ENCODE measurements at places on chromosomes 6 and 20. TPM values are rescaled to one million over a fixed set of nuclear protein-coding genes. Genes with fewer than 3 reads are reported as not detected.

DNA sequence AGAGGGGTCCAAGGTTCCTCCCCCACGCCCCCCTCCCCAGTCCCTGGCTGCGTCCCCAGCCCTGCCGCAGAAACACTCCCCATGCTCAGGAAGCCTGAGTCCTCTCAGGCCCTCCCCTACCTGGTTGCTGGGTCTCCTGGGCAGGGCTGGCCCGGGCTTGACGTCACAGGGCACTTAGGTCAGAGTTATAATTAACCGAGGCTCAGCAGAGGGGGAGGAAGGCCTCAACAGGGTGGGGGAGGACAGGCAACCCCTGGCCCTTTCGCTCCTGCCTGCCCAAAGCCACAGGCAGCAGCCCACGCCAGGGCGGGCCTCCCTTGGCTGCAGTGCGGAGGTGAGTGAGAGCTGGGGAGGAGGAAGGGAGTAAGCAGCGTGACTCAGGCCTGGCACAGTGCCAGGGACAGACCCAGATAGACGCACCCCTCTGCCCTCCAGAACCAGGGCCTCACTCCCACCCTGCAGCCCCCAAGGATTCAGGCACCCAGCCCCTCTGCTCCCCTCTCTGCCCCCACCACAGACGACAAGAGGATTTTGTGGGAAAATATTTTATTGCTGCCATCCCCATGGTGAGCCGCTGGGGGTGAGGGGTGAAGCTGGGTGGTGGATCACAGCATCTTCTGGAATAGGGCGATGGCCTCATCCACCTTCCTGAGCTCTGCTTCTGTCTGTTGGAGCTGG lies at the start of gene VWA7:
Gene VWA7 (minus strand): TSS at position 340 of the 678 bp plus-strand sequence. CDS start 549 bp downstream, outside the sequence.
- peak within 1 kb of the TSS; percentile 88 for H3K27ac ChIP-seq
- H3K4me1 ChIP-seq, result peaks cover 17% of the 10 kb centered on the region
- H3K4me3 ChIP-seq, result peak within 1 kb of the TSS; percentile 55
- no peaks in the 10 kb centered on the region for H3K27me3 ChIP-seq

GRCh38 chr20:37968841-37969401 lies 64.3 kb downstream of the TTI1 start:
- DNase-seq, result no peak
- no peak overlapping the region for H3K27ac ChIP-seq
- no peaks in the 10 kb centered on the region for H3K27me3 ChIP-seq
- no peak overlapping the region for H3K4me3 ChIP-seq

- no peak overlapping the region for H3K27ac ChIP-seq
- H3K36me3 ChIP-seq, result no peaks in the 10 kb centered on the region
- no peaks in the 10 kb centered on the region for H3K4me1 ChIP-seq
- no peak overlapping the region for H3K4me3 ChIP-seq
- no peak for DNase-seq
- H3K27me3 ChIP-seq, result no peaks in the 10 kb centered on the region
Measured at GRCh38 chr6:94639564-94639963, 937.8 kb upstream of the MANEA start.

GRCh38 chr6:166245148-166245547 lies 63.0 kb downstream of the PRR18 start:
- no peak overlapping the region for H3K27ac ChIP-seq
- DNase-seq, result no peak
- H3K4me3 ChIP-seq, result no peak overlapping the region
- H3K4me1 ChIP-seq, result no peaks in the 10 kb centered on the region

DNA sequence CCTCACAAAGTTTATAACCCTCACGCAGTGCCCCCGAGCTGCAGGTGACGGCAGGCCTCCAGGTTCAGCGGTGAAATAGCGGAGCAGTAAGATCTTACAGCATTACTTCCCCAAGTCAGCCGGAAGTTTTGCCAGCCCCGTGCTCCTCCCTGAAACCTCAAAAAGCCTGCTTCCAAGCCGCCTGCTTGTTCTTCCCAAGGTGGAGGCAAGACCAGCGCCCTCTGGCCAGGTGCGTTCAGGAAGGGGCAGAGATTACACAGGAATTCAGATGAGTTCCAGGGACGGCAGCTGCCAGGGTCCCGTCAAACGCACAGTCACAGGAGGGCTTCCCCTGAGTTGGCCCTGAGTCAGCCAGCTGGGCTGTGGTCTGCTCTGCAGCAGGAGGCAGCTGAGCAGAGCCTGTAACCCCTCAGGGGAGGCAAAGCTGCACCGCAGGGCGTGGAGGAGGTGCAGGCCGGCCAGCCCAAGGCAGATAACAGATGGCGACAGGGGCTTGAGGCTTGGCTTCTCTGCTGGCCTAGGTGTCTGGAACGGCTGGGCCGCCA lies 124.1 kb upstream of the RPS6KA2 start:
- H3K4me1 ChIP-seq, result no peaks in the 10 kb centered on the region
- peaks cover 5% of the 10 kb centered on the region for H3K27me3 ChIP-seq
- H3K36me3 ChIP-seq, result no peaks in the 10 kb centered on the region
- H3K27ac ChIP-seq, result no peak overlapping the region
- DNase-seq, result no peak

- no peak for DNase-seq
- H3K27me3 ChIP-seq, result no peaks in the 10 kb centered on the region
- H3K27ac ChIP-seq, result no peak overlapping the region
- no peaks in the 10 kb centered on the region for H3K36me3 ChIP-seq
Measured at GRCh38 chr6:26524722-26525370, 13.3 kb upstream of the HMGN4 start.

GRCh38 chr6:47306887-47307286 lies 2.8 kb downstream of the TNFRSF21 start:
- no peak overlapping the region for H3K27ac ChIP-seq
- H3K27me3 ChIP-seq, result no peaks in the 10 kb centered on the region
- no peak for DNase-seq
- H3K36me3 ChIP-seq, result no peaks in the 10 kb centered on the region
- H3K4me3 ChIP-seq, result peak overlapping the region; percentile 86
- H3K4me1 ChIP-seq, result peaks cover 3% of the 10 kb centered on the region

DNA sequence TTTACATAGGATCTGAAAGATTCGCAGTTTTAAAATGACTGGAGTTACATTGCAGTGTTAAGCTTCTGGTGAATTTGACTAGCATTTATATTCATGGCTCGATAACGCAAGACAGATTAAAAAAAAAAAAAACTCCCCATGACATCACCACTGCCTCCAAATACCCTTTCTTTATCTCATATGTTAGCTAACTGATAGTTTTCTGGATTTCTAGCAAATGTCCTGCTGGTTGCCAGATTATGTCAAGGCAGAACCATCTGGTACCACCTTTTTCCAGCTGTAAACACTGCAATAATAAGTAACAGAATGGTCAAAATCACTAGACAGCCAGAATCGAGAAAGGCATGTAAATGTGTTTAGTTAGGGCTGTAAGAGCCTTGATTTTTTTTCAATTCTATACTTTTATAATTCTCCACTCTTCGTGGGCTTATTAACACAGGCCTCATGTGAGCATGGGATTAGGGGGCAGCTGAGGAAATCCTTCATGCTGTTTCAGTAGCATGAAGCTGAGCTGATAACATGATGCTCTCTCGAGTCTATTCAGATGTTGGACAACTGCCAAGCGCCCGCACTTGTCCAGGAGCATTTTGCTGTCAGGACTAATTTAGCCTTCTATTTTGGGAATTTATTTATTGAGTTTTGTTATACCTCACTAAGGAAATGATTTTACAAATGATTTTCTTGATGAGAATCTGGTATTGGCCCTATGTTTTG lies 166.0 kb upstream of the SCGN start:
- no peaks in the 10 kb centered on the region for H3K36me3 ChIP-seq
- DNase-seq, result no peak
- no peak overlapping the region for H3K4me3 ChIP-seq

GRCh38 chr6:104589940-104590339 lies 269.8 kb downstream of the HACE1 start:
- no peaks in the 10 kb centered on the region for H3K4me1 ChIP-seq
- no peak overlapping the region for H3K27ac ChIP-seq
- no peaks in the 10 kb centered on the region for H3K36me3 ChIP-seq
- H3K27me3 ChIP-seq, result no peaks in the 10 kb centered on the region
- no peak overlapping the region for H3K4me3 ChIP-seq

The HEBP2 gene
- polyA plus RNA-seq, result 34.9 TPM
